ENCODE measurements at places on chromosomes 6 and 20.

DNA sequence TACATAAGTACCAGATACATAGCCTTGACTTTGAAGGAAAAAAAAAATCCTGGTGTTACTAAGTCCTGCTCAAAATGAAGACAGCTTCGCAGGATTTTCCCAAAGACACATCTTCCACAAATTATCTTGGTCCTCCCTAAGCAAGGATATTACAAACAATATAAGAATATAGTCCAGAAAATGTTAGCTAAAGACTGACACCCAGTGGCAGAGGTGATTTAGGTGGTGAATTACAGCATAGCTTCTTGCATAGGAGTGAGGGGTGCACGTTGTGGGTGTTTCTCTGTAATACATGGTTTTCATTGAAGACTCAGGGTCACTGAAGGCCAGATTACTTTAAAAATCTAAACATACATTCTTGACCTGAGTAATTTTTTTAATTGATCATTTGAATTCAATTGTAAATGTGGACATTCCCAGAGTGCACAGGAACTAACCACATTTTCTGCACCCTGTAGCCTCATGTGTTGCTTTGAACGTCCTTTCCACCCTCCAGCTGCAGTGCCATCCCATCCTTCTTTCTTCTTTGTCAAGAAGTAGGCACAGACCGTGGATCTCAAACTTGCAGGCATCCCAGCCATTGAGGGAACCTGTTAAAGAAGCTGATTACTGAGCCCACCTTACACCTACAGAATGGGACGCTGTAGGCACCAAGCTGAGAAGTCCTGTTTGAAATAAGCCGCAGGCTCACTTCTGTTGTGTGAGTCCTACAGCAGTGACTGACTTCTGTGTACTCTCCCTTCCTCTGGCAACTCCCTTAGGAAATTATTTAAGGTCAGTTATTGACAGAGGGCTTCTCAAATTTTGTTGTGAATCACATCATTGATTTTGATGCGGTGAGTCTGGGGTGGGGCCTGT lies 102.6 kb downstream of the PERP start:
- DNase-seq, result no peak
- H3K27me3 ChIP-seq, result no peaks in the 10 kb centered on the region
- H3K36me3 ChIP-seq, result no peaks in the 10 kb centered on the region
- no peak overlapping the region for H3K4me3 ChIP-seq

DNA sequence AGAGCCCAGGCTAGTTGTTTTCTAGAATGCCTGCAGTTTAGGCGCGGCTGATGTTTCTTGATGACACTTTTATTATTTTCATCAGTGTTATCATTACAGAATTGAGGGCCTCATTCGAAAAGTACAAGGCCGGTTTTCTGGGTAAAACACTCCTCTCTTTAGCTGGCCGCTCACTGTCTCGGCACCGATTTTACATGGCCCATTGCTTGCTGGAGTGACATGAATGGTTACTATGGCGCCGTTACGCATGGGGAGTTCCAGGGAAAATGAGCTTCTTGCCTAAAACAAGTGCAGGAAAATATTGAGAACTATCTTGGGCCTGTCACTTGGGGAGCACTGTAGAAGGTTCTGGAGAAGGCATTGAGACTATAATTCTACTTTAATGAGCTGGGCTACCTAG lies 317.8 kb downstream of the CDH4 start:
- H3K4me3 ChIP-seq, result no peak overlapping the region
- H3K4me1 ChIP-seq, result no peaks in the 10 kb centered on the region
- no peaks in the 10 kb centered on the region for H3K27me3 ChIP-seq
- no peaks in the 10 kb centered on the region for H3K36me3 ChIP-seq
- DNase-seq, result no peak

- no peaks in the 10 kb centered on the region for H3K4me1 ChIP-seq
- no peaks in the 10 kb centered on the region for H3K36me3 ChIP-seq
- DNase-seq, result no peak
- peak overlapping the region; percentile 86 for H3K4me3 ChIP-seq
Observed at GRCh38 chr20:34517114-34517505, 888 bp downstream of the DYNLRB1 start.

GRCh38 chr6:18340781-18341551 lies 46.2 kb upstream of the RNF144B start:
- no peaks in the 10 kb centered on the region for H3K27me3 ChIP-seq
- DNase-seq, result no peak
- H3K4me1 ChIP-seq, result peaks cover 4% of the 10 kb centered on the region
- H3K36me3 ChIP-seq, result no peaks in the 10 kb centered on the region
- no peak overlapping the region for H3K27ac ChIP-seq

- peak; percentile 61 for DNase-seq
- H3K27me3 ChIP-seq, result no peaks in the 10 kb centered on the region
- H3K27ac ChIP-seq, result no peak overlapping the region
- peak overlapping the region; percentile 45 for H3K4me3 ChIP-seq
Observed at GRCh38 chr6:17580518-17581048, 19.5 kb upstream of the FAM8A1 start.

DNA sequence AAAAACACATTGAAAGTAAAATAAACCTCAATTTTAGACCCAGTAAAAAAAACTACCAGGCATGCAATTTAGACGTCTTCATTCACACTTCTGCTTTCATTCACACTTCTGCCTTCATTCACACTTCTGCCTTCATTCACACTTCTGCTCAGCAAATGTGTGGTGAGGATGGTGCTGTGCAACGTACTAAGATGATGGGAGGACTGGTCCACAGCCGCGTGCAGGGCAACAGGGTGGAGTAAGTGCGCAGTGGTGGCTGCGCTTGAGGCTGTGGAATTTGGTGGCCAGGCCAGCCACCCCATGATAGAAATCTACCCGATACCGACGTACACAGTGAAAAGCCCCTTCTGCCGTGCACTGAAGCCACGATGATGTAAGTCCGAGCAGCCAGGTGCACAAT lies 114.3 kb upstream of the CD93 start:
- H3K4me1 ChIP-seq, result peaks cover 5% of the 10 kb centered on the region
- no peak for DNase-seq
- H3K27me3 ChIP-seq, result no peaks in the 10 kb centered on the region
- no peaks in the 10 kb centered on the region for H3K36me3 ChIP-seq
- no peak overlapping the region for H3K4me3 ChIP-seq

- no peaks in the 10 kb centered on the region for H3K4me1 ChIP-seq
- no peaks in the 10 kb centered on the region for H3K27me3 ChIP-seq
- no peak for DNase-seq
- H3K27ac ChIP-seq, result no peak overlapping the region
Observed at GRCh38 chr6:88890394-88890793, 73.0 kb downstream of the RNGTT start.

GRCh38 chr20:2109425-2110210 lies 8.0 kb downstream of the STK35 start:
- H3K36me3 ChIP-seq, result no peaks in the 10 kb centered on the region
- no peak for DNase-seq
- H3K27me3 ChIP-seq, result no peaks in the 10 kb centered on the region
- H3K4me1 ChIP-seq, result peaks cover 7% of the 10 kb centered on the region
- H3K4me3 ChIP-seq, result no peak overlapping the region
- H3K27ac ChIP-seq, result no peak overlapping the region

- H3K27ac ChIP-seq, result no peak overlapping the region
- no peaks in the 10 kb centered on the region for H3K27me3 ChIP-seq
- no peak for DNase-seq
- no peaks in the 10 kb centered on the region for H3K4me1 ChIP-seq
- no peak overlapping the region for H3K4me3 ChIP-seq
- no peaks in the 10 kb centered on the region for H3K36me3 ChIP-seq
Observed at GRCh38 chr20:62499758-62500236, 24.0 kb upstream of the GATA5 start.

DNA sequence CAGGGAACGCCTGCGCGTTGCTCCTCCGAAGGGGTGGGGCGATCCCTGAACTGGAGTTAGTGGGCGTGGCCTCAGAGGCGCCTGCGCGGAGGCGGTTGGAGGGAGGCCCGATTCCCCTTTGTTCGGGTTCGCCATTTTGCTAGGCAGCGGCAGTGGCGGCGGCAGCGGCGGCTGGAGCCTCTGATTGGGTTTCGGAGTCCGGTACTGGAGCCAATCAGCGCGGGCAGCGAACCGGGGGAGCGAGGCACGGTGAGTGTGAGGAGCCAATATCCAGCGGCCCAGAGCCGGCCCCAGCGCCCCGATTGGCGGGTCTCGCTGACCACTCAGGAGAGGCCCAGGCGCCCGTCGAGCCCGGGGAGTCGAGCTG lies at the start of gene NFYA:
Gene NFYA (plus strand): TSS at position 139 of the 367 bp plus-strand sequence. CDS start 6,116 bp downstream, outside the sequence.
- no peaks in the 10 kb centered on the region for H3K27me3 ChIP-seq
- H3K4me1 ChIP-seq, result no peaks in the 10 kb centered on the region
- peak within 1 kb of the TSS; percentile 76 for H3K4me3 ChIP-seq
- peak; percentile 100 for DNase-seq
- no peaks in the 10 kb centered on the region for H3K36me3 ChIP-seq

- no peaks in the 10 kb centered on the region for H3K36me3 ChIP-seq
- no peaks in the 10 kb centered on the region for H3K27me3 ChIP-seq
- no peak for DNase-seq
- H3K4me3 ChIP-seq, result no peak overlapping the region
- no peak overlapping the region for H3K27ac ChIP-seq
Observed at GRCh38 chr6:34346175-34347119, 46.0 kb downstream of the NUDT3 start.

DNA sequence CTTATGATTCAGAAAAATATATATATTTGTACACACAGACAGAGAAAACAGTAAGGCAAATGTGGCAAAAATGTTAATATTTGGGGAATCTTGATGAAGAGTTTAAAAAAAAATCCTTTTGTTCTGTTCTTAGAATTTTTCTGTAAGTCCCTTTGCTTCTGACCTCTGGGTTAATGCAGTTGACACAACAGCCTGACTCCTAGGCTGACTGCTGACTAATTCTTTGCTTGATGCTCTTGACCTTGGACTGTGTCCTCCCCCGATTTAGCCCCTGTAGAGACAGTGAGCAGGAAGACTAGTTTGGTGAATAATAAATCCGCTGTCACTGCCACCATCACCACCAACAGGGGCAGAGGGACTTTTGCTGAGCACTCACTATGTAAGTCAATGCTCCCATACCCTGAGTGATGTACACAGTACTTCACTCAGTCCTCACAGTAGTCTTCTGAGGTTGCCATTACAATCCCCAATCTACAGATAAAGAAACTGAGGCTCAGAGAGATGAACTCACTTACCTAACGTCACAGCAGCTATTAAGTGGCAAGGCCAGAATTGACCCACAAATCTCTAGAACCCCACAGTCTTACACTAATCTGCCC lies 71.7 kb downstream of the SNX5 start:
- H3K4me1 ChIP-seq, result no peaks in the 10 kb centered on the region
- no peaks in the 10 kb centered on the region for H3K27me3 ChIP-seq
- no peaks in the 10 kb centered on the region for H3K36me3 ChIP-seq
- no peak overlapping the region for H3K4me3 ChIP-seq
- H3K27ac ChIP-seq, result no peak overlapping the region

- no peak for DNase-seq
- H3K36me3 ChIP-seq, result peaks cover 2% of the 10 kb centered on the region
Observed at GRCh38 chr6:96532399-96532798, 10.8 kb downstream of the UFL1 start.

DNA sequence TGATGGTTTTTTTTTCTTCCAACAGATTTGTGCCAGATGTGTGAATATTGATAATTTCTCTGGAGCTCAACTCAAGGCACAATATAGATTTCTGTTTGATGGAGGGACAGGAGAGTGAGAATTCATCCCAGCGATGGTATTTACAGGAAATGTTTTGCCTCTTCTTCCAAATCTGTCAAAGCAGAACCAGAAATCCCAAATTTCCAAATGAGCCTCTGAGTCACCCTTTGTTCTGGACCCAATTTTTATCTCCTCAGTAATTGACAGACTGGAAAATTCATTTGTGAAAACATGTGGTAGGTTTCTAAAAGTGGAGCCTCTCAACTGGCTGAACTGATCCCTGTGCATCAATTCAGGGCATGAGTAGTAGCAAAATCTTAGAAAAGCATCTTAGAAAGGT lies 223.2 kb upstream of the TSHZ2 start:
- H3K27ac ChIP-seq, result no peak overlapping the region
- no peaks in the 10 kb centered on the region for H3K36me3 ChIP-seq
- DNase-seq, result no peak
- no peak overlapping the region for H3K4me3 ChIP-seq
- no peaks in the 10 kb centered on the region for H3K4me1 ChIP-seq
- no peaks in the 10 kb centered on the region for H3K27me3 ChIP-seq

GRCh38 chr20:58300321-58300720 lies 9.2 kb upstream of the RAB22A start:
- no peaks in the 10 kb centered on the region for H3K4me1 ChIP-seq
- no peak overlapping the region for H3K4me3 ChIP-seq
- H3K27me3 ChIP-seq, result no peaks in the 10 kb centered on the region
- H3K27ac ChIP-seq, result no peak overlapping the region
- H3K36me3 ChIP-seq, result no peaks in the 10 kb centered on the region

DNA sequence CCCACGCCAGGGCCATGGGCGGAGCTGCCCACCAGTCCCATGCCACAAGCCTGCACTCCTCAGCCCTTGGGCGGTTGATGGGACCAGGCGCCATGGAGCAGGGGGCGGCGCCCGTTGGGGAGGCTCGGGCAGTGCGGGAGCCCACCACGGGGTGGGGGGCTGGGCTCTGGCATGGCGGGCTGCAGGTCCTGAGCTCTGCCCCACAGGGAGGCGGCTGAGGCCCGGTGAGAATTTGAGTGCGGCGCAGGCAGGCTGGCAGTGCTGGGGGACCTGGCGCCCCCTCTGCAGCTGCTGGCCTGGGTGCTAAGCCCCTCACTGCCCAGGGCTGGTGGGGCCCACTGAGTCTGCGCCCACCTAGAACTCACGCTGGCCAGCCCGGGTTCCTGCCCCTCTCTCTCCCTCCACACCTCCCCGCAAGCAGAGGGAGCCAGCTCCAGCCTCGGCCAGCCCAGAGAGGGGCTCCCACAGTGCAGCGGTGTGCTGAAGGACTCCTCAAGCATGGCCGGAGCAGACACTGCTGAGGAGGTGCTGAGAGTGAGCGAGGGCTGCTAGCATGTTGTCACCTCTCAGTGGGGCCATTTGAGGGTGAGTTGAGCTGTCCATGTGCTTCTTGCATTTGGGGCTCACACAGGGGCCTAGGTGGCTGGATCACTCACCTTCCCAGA lies 4.0 kb downstream of the MRAP2 start:
- no peak for DNase-seq
- H3K36me3 ChIP-seq, result no peaks in the 10 kb centered on the region
- H3K4me1 ChIP-seq, result peaks cover 7% of the 10 kb centered on the region
- H3K27ac ChIP-seq, result no peak overlapping the region
- no peak overlapping the region for H3K4me3 ChIP-seq

DNA sequence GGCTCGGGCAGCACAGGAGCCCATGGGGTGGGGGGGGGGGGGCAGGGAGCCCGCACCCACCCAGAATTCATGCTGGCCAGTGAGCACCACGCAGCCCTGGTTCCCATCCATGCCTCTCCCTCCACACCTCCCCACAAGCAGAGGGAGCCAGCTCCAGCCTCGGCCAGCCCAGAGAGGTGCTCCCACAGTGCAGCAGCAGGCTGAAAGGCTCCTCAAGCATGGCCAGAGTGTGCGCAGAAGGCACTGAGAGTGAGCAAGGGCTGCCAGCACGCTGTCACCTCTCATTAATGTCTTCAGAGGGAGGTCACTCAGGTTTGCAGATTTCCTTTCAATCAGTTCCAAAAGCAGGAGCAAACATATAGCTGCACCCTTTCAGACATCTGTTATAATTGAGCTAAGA lies 32.4 kb downstream of the GSTA4 start:
- DNase-seq, result no peak
- no peaks in the 10 kb centered on the region for H3K27me3 ChIP-seq
- no peaks in the 10 kb centered on the region for H3K4me1 ChIP-seq
- no peaks in the 10 kb centered on the region for H3K36me3 ChIP-seq
- H3K4me3 ChIP-seq, result no peak overlapping the region

Measured in aorta (tissue), 5 donors.